ENCODE measurements at places on chromosomes 3 and 15. TPM values are rescaled to one million over a fixed set of nuclear protein-coding genes. Genes with fewer than 3 reads are reported as not detected.

Gene SLC24A1
- total RNA-seq = 4.7 TPM

Gene CHRNA7
- 19.1 TPM for total RNA-seq

Gene LINS1
- 15.0 TPM for total RNA-seq

Gene TRH
- 1.7 TPM for total RNA-seq

Gene ARNT2
- 35.7 TPM for total RNA-seq

Gene ZNF662
- 16.3 TPM for total RNA-seq

Gene PCOLCE2
- 33.4 TPM for total RNA-seq

GRCh38 chr3:67377299-67377698, 277.1 kb downstream of the SUCLG2 start:
- no peaks in the 10 kb centered on the region for H3K27me3 ChIP-seq
- no peak overlapping the region for H3K27ac ChIP-seq
- no peaks in the 10 kb centered on the region for H3K36me3 ChIP-seq
- peaks cover under 1% of the 10 kb centered on the region for H3K4me1 ChIP-seq

GRCh38 chr3:63972987-63973386, 50.3 kb downstream of the PSMD6 start:
- no peak overlapping the region for H3K27ac ChIP-seq
- no peak for DNase-seq
- H3K4me1 ChIP-seq = peaks cover 11% of the 10 kb centered on the region
- no peak overlapping the region for H3K4me3 ChIP-seq

GRCh38 chr15:70714015-70714414, 49.3 kb downstream of the UACA start:
- no peak overlapping the region for H3K4me3 ChIP-seq
- H3K27ac ChIP-seq = no peak overlapping the region
- H3K36me3 ChIP-seq = no peaks in the 10 kb centered on the region
- DNase-seq = no peak

DNA sequence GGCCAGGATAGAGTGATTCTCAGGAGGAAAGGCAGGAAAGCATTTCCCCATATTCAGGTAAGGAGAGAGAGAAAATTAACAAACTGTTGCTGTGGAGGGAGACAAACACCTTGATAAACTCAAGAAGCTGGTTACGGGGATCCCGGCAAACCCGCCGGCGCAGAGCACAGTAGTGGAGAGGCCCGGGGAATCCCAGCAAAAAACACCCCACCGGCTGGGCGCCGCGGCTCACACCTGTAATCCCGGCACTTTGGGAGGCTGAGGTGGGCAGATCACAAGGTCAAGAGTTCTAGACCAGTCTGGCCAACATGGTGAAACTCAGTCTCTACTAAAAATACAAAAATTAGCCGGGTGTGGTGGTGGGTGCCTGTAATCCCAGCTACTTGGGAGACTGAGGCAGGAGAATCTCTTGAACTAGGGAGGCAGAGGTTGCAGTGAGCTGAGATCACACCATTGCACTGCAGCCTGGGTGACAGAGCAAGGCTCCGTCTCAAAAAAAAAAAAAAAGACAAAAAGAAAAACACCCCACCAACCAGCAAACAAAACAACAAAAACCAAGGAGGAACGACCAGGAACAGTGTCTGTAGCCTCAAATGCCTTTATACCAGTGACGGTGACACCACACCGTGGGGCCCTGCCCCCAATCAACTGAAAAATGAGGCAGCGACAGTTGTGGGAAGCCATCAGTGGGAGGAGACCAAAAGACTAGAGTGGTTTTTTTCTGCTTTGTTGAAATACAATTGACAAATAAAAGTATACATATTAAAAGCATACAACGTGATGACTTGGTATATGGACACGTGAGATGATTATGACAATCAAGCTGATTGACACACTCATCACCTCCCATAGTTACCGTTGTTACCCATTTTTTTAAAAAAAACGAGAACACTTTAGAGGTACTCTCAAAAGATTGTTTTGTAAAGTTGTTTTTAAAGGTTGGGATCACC, 40.2 kb upstream of the IDH2 start:
- H3K4me1 ChIP-seq = peaks cover 8% of the 10 kb centered on the region
- DNase-seq = no peak
- no peak overlapping the region for H3K4me3 ChIP-seq
- H3K27ac ChIP-seq = peak overlapping the region; percentile 68
- no peaks in the 10 kb centered on the region for H3K27me3 ChIP-seq

DNA sequence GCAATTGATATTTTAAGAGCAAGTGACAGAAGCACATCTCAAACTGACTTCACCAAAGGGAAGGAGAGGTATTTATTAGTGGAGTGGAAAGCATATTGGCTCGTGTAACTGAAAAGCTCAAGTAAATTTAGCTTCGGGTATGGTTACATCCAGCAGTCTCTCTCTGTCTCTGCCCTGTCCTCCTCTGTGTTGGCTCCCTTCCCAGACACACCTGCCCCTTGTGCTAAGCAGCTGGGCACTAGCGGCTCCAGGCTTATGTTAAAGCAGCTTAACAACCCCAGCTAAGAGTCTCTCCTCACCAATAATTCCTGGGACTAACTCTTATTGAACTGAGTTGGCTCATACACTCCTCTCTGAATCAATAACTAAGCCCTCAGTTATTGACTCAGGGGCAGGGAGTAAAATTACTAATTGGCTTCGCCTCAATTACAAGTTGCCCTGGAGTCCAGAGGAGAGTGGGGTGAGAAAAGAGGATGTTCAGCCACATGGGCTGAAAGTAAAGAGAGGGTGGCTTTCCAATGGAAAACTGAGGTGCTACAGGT, 12.8 kb upstream of the SH3BP5 start:
- peak overlapping the region; percentile 74 for H3K27ac ChIP-seq
- H3K4me1 ChIP-seq = peaks cover 19% of the 10 kb centered on the region
- DNase-seq = peak; percentile 46
- peaks cover 5% of the 10 kb centered on the region for H3K27me3 ChIP-seq
- no peaks in the 10 kb centered on the region for H3K36me3 ChIP-seq

GRCh38 chr3:120212505-120212904, 72.5 kb downstream of the GPR156 start:
- DNase-seq = no peak
- no peak overlapping the region for H3K27ac ChIP-seq
- no peaks in the 10 kb centered on the region for H3K36me3 ChIP-seq
- peaks cover 2% of the 10 kb centered on the region for H3K27me3 ChIP-seq
- no peaks in the 10 kb centered on the region for H3K4me1 ChIP-seq

- DNase-seq = no peak
- no peaks in the 10 kb centered on the region for H3K27me3 ChIP-seq
- no peak overlapping the region for H3K27ac ChIP-seq
- H3K4me3 ChIP-seq = no peak overlapping the region
- H3K36me3 ChIP-seq = no peaks in the 10 kb centered on the region
- no peaks in the 10 kb centered on the region for H3K4me1 ChIP-seq
Measured at GRCh38 chr3:159280386-159281191, 478.7 kb downstream of the MFSD1 start.

DNA sequence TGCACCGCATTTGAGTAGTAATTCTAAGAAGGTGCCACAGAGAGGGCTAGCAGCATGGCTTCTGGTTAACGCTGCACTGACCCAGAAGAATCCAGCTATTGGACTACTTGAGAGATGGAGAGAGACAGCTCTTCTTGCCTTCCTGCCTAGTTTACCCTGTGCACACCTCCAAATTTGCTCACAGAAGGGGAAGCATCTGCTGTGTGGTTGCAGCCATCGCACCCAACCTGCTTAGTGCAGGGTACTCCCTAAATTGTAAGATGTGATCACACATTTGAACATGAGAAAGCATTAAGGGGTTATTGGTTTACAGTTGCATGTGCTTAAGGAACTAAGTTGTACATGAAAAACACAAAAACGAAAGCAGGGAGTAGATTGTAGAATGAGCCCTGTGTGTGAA, 122.1 kb downstream of the FOXB1 start:
- no peak overlapping the region for H3K4me3 ChIP-seq
- peaks cover 5% of the 10 kb centered on the region for H3K4me1 ChIP-seq
- H3K27ac ChIP-seq = no peak overlapping the region
- H3K27me3 ChIP-seq = peaks cover 3% of the 10 kb centered on the region
- no peaks in the 10 kb centered on the region for H3K36me3 ChIP-seq

- H3K4me1 ChIP-seq = no peaks in the 10 kb centered on the region
- H3K4me3 ChIP-seq = no peak overlapping the region
- peaks cover 2% of the 10 kb centered on the region for H3K27me3 ChIP-seq
- H3K36me3 ChIP-seq = no peaks in the 10 kb centered on the region
Measured at GRCh38 chr15:45535486-45536042, 13.0 kb upstream of the SLC30A4 start.

DNA sequence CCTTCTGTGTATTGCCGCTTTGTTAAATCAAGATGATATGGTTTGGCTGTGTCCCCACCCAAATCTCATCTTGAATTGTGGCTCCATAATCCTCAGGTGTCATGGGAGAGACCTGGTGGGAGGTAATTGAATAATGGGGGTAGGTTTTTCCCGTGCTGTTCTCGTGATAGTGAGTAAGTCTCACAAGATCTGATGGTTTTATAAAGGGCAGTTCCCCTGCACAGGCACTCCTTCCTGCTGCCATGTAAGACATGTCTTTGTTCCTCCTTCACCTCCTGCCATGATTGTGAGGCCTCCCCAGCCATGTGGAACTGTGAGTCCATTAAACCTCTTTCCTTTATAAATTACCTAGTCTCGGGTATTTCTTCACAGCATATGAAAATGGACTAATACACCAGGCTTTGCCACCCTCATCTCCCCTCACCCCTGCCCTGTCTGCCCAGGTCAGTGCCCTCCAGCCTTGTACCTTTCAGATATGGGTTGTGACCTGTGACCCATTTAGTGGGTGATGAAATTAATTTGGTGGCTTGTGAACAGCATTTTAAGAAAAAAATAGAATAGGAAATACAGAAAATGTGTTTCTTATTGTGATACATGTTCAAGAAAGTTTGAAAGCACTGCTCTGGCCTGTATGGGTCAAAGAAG, 56.1 kb upstream of the MCF2L2 start:
- H3K4me3 ChIP-seq = no peak overlapping the region
- peaks cover 2% of the 10 kb centered on the region for H3K27me3 ChIP-seq
- peaks cover 8% of the 10 kb centered on the region for H3K4me1 ChIP-seq
- no peak for DNase-seq
- H3K36me3 ChIP-seq = no peaks in the 10 kb centered on the region

DNA sequence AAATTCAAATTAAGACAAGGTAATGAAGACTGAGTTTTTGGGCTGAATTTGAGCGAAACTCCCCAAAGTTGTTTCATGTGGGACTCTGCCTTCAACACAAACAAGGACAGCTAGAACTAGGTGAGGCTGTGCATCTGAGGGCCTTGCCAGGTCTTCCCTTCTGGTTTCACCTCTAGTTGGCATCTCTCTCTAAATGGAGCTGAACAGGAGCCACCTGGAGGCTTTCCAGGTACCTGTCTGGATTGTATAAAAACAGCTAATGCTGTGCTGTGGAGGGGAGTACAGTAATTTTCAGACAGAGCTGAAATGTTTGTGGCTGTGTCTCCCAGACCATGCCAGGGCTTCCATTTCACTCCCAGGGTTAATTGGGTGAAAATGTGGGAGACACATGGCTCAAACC, 27.1 kb downstream of the TRIM71 start:
- no peak for DNase-seq
- H3K4me3 ChIP-seq = peak overlapping the region; percentile 20
- H3K36me3 ChIP-seq = no peaks in the 10 kb centered on the region
- peaks cover 2% of the 10 kb centered on the region for H3K27me3 ChIP-seq
- H3K4me1 ChIP-seq = peaks cover 70% of the 10 kb centered on the region

DNA sequence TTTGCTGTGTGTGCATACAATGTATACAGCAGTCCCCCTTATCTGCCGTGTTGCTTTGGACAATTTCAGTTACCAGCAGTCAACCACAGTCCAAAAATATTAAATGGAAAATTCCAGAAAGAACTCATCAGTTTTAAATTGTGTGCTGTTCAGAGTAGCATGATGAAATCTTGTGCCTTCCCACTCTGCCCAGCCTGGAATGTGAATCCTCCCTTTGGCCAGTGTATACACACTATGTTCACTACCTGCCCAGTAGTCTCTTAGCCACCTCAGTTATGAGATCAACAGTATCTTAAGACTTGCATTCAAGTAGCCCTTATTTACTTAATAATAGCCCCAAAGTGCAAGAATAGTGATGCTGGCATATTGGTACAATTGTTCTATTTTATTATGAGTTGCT, 133.6 kb upstream of the ABHD17C start:
- no peak overlapping the region for H3K4me3 ChIP-seq
- no peak for DNase-seq
- peaks cover 4% of the 10 kb centered on the region for H3K27me3 ChIP-seq
- H3K27ac ChIP-seq = no peak overlapping the region
- peaks cover 2% of the 10 kb centered on the region for H3K4me1 ChIP-seq

DNA sequence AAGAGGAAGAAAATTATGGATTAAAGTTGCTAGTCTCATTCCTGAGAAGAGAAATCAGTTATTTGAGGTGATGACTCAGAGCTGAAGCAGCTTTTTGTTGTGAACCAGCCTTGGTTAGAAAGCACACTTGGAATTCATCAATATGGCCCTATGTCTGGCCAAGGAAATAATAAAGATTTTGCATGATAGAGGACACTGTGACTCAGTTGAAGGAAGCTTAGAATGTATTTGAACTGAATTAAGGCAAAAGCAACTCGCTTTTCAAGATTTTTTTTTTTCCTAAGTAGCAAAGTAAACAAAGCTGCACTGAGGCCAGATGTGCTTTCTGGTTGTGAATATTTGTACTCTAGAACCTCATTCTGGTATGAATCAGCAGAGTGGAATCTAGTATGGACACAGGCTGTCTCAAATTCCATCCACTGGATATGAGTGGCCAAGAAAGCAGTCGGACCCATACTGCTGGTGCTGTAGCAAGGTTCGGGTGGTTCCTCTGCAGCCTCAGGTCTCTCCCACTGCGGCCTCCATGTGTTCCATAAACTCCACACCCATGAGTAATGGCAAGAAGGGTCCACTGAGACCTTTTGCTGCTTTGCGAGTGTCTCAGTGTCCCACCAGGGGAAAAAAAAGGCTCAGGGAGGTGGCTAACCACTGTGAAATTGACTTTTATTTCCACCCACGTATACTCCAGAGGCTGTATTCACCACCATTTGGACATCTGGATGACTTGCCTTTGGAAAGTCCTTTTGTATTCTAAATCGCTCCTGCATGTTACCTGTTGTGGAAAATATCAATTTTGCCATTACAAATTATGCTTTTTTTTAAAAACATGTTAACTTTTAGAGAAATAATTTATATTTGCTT, 53.1 kb downstream of the TGFBR2 start:
- H3K4me1 ChIP-seq = peaks cover 21% of the 10 kb centered on the region
- no peak overlapping the region for H3K27ac ChIP-seq
- no peak overlapping the region for H3K4me3 ChIP-seq
- H3K27me3 ChIP-seq = no peaks in the 10 kb centered on the region
- DNase-seq = no peak

DNA sequence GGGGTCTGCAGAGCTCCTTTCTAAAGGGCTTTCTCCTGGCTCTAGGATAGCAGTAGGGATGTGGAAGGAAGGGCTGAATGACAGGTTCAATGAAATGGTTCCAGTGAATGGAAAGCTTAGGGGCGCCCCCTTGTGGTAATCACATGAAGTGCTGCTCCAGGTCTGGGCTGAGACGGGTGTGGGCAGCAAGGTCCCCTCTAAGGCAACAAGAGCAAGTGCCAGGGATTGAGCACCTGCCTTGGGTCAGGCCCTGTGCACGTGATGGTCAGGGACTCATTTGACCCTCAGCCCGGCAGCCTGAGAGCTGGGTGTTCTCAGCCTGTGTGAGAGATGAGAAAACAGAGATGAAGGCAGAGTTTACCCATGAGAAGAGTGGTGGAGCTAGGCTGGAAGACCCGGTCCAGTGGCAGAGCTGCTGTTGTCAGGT, 12.1 kb upstream of the CX3CR1 start:
- no peak overlapping the region for H3K27ac ChIP-seq
- peaks cover 1% of the 10 kb centered on the region for H3K27me3 ChIP-seq
